Left ventricle myocardium inferior (tissue), 1 donor: ENCODE measurements at places on chromosomes 2 and 18. TPM values are rescaled to one million over a fixed set of nuclear protein-coding genes. Genes with fewer than 3 reads are reported as not detected.

GRCh38 chr2:9160732-9161131, 45.9 kb upstream of the ASAP2 start:
- DNase-seq = no peak

DNA sequence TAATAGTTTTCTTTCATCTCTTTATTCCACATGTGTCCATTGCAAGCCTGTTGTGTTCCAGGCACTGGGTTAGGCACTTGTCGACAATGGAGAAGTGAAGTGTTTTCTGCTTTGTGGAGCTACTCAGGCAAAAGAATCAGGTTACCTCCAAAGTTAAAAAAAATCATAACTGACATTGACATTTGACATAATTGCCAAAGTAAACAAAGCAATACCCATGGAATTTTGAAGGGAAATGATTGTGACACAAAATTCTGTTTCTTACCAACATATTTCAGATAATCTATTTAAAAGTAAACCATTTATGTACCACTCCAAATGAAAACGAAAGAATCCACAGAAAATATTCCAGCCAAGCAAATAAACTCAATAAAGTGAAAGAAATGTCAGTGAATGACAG, 6.4 kb upstream of the TGFA start:
- DNase-seq = no peak

DNA sequence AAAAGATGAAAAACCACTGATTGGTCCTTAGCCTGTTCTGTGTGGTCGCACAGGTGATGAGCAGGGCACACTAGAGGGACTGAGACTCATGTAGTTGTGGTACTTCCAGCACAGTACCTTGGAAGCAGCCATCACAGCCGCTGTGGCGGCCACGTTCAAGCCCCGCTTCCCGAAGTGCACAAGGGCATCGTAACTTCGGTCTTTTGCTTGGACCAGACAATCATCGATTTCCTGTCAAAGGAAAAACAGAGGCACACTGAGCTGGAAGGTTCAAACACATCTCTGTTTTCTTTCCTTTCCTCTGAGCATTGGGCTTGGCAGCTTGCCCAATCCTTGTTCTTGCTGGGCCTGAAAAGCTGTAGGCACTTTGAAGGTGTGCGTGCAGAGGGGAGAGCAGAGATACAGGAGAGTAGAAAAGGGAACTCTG, 52.6 kb downstream of the MRPL35 start:
- peak; percentile 38 for DNase-seq

DNA sequence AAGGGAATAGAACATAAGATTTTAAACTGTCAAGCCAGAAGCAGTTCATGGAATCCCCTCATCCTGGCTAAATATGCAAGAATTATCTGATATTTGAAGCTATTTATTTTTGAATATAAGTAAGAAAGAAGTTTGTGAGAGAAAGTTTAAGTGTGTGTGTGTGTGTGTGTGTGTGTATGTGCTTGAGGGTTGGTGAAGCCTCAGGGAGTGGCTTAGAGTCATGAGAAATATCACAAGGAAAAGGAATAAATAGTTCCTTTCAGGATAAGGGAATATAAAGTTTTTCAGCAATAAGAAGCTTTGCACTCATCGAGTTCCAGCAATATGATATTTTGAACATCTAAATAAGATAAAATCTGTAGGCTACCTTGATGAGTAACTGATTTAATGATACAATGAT, 359.6 kb downstream of the MEIS1 start:
- DNase-seq = no peak

DNA sequence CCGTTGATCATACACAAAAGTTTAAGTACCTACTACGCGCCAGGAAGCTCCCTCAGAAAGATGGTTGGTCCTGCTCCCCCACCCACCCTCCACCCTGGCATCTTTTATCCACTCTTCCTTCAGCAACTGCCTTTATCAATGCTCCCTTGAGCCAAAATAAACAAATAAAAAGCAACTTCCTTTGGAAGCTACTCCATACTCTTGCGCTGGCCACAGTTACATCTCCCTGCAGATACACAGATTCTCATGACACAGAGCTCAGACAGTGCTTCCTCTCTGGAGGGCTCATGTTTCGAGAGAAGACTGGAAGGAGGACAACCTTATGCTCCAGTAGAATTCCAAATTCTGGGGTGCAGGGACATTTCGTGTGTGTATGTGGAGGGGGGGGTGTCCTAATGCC, 3.8 kb upstream of the STEAP3 start:
- no peak for DNase-seq

- DNase-seq = no peak
These were observed 43.4 kb upstream of the KYNU start for GRCh38 chr2:142834021-142834420.

DNA sequence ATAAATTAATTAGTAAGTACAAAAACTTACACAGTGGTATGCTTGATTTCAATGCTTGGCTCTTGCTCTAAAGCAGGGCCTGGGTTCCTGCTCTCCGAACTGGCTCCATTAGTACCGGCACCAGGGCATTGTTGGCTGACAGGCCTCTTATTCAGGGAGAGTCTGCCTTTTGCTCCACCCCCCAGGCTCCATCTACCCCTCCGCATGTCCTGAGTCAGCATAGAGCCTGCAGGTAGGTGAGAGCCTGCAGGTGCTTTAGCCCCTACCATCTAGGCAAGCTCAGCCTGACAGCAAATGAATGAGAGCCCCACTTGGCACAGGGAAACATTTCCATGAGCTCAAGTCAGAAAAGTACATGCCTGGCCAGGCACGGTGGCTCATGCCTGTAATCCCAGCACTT, 35.1 kb upstream of the EFHD1 start:
- no peak for DNase-seq

DNA sequence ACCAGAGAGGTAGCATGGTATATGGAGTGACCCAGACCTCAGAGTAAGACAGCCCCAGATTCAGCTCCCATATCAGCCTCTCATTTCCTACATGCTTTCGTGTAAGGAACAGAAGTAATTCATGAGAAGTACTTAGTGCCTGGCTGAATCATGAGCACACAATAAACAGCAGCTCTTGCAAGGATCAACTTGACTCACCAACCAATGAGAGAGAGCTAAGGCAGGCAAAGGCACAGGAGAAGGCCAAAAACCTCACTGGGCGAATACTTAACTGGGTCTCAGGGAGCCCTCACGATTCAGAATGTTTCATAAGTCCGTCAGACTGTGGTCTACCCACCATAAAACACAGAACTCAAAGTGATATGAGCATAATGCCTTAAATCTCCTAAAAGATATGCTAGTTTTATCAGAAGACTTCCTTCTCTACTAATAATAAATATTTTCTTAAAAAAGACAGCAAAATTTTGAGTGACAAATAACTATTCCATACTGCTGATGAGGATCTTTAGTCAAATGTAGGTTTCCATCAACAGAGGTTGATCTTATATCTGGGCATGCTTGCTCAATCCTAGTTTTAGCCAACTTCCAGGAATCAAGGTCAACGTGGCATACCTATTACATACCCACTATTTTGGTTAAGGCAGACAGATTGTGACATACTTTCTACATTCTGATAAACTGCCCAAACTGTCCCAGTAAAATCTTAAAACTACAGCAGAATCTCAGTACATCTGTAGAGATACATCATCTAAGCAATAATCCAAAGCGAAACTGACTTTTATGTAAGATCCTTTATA, 34.9 kb downstream of the IMMT start:
- DNase-seq = no peak

GRCh38 chr2:12044857-12045256, 298.4 kb downstream of the LPIN1 start:
- no peak for DNase-seq

Gene IMMT
- 288 TPM for total RNA-seq

Gene GYPC
- 98.8 TPM for total RNA-seq

Gene GAD1
- not detected for total RNA-seq

GRCh38 chr18:36284671-36285295, 12.7 kb upstream of the FHOD3 start:
- DNase-seq = no peak

Gene FSHR
- total RNA-seq = not detected

Gene ITGB6
- 0.99 TPM for total RNA-seq

GRCh38 chr2:100556746-100557145, 6.0 kb upstream of the PDCL3 start:
- no peak for DNase-seq

Gene REG3A
- not detected for total RNA-seq

Gene GCG
- not detected for total RNA-seq

- DNase-seq = no peak
These were observed 226.5 kb upstream of the ARL4C start for GRCh38 chr2:234723400-234723799.

Gene PHLPP1
- 5.9 TPM for total RNA-seq

DNA sequence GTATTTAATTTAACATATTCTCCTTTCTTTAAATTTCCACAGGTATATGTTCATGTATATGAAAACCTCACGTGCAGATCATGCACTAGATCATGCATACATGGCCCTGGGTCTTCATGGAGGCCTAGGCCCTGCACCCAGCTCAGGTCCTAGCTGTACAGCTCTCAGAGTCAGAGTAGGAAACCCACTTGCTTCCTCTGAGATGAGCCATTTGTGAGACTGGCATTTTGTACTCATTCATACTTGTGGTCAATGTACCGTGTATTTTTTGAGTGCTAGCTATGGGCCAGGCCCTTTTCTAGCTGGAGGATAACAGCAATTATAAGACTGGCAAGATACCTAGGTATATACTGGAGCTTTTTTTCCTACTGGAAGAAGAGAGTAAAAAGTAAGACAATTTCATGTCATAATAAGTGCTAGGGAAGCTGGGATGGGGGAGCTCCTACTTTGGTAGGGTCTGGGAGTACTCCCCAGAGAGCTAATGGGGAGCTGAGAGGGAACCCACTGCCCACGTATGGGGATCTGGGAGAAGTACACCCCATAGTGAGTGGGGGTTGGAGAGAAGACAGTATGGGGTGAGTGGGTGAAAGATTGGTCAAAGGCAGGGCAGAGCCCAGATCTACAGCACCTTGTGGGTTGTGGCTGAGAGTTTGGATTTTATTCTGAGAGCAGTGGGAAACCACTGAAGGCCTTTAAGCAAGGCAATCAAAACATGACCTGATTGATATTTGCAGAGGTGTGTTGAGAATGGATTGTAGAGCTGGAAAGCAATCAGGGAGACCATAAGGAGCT, 72.0 kb downstream of the POLE4 start:
- DNase-seq = no peak

- DNase-seq = no peak
These were observed 18.3 kb downstream of the GALR1 start for GRCh38 chr18:77267969-77268368.

Gene CYBRD1
- 48.4 TPM for total RNA-seq

GRCh38 chr2:27703638-27704341, 40.1 kb downstream of the SLC4A1AP start:
- peak; percentile 78 for DNase-seq

Gene ANKRD30B
- not detected for total RNA-seq

DNA sequence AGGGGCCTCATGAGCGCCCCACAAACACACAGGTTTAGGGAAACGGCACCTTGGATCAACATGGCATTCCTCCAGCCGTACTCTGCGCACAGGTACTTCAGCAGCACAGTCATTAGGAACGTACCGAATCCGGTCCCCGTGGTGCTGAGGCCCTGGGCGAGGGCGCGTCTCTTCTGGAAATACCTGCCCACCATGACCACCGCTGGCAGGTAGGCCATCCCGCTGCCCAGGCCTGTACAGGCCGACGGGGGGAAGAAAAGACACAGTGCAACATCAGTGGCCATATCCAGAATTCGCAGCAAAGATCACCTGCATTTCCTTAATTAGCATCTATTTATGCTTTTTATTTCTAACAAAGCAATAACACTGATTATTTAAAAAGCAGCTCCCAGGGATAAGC, 22.2 kb downstream of the SLC16A14 start:
- no peak for DNase-seq

DNA sequence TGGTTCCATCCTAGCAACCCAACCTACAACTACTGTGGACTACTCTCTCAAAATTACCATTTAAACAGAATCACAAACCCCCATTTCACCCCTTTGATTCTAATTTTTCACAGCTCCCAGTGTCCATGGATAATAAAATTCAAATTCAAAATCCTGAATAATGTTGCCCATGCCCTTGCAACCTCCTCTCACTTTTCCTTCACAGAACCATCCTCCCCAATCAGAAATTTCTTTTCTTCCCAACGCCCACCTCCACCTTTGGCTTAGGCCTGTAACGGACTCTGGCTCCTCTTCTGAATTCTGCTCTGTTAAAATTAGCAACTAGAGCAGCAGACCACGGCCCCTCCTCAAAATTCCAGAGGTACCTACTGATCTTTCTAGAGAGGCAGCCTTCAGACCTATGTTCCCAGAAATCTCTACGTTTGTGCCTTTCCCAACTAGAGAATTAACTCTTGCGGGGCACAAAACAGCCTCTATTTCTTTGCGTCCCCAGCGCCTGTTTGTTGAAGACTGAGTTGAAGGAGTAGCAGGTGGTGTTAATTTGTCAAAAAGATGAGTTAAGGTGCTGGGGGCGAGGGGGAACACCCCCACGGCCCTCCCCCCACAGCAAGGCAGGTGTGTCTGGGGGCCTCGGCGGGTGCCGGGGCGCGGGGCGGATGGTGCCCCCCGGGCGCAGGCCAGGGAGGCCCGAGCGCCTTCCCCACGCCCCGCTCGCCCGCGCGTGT, 428 bp upstream of the MAP3K20 start:
- no peak for DNase-seq

DNA sequence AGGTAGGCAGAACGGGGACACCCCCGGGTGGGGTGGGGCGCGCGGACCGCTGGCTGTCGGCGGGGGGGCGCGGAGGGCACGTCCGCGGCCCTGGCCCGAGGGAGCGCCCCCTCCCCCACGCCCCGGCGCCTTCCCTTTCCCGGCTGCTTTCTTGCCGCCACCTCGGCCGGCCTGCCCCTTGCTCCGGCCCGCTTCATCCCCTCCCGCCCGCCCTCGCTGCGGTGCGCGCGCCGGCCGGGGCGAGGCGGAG, 443 bp downstream of the VAPA start:
- DNase-seq = no peak

DNA sequence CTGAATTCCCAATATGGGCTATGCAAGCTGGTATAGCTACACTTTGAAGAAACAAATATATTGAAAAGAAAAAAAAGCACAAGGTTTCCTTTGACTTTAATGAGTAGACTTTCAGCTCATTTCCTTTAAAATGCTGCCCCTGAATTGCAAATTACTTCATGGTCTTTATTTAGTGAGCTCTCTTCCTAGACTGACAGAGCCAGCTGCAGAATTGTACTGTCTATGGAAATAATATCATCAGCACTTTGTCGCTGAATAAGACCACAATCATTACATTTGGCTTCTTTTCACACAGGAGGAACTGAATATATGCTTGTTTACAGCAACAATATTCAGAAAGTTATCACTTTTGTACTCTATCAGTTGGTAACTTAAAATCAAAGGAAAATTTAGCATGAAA, 41.7 kb downstream of the ARL5A start:
- DNase-seq = no peak

DNA sequence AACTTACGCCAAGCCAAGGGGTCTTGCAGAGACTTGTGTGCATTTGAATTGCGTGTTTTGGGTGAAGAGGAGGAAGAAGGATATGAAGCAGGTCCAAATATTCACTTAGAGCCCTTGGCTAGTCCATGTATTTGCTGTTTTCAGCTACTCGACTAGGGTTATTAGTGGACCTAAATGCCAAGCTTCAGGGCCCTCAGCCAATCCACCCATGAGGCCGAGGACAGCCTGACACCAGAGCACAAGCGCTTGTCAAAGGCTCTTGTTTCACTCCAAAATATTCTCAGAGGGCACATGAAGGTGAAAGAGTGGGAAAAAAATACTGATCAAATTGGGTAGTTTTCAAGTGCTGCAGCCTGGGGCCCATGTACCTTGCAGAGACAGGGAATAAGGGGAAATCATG, 174.8 kb upstream of the ACAA2 start:
- peak; percentile 25 for DNase-seq

GRCh38 chr18:58140387-58141325, 96.6 kb downstream of the NEDD4L start:
- no peak for DNase-seq

Gene CFLAR
- total RNA-seq = 238 TPM
